ENCODE measurements at places on chromosomes 5 and 9.
A peak's percentile ranks its signal among the peaks of the same experiment; 100 is the strongest.

GRCh38 chr5:103357636-103358035 is 99.1 kb downstream of the MACIR start:
- no peak for DNase-seq

- DNase-seq = peak; percentile 68
These were observed at the start of gene GCNT4 for GRCh38 chr5:75052192-75053053. TSS of gene GCNT4 (minus strand) at chr5:75052558. CDS start at chr5:75030037, 22,521 bp downstream.

GRCh38 chr9:77426712-77427111 is 221.4 kb downstream of the GNA14 start:
- no peak for DNase-seq

GRCh38 chr9:37582548-37583157 is 6.5 kb upstream of the FBXO10 start:
- peak; percentile 67 for DNase-seq

DNA sequence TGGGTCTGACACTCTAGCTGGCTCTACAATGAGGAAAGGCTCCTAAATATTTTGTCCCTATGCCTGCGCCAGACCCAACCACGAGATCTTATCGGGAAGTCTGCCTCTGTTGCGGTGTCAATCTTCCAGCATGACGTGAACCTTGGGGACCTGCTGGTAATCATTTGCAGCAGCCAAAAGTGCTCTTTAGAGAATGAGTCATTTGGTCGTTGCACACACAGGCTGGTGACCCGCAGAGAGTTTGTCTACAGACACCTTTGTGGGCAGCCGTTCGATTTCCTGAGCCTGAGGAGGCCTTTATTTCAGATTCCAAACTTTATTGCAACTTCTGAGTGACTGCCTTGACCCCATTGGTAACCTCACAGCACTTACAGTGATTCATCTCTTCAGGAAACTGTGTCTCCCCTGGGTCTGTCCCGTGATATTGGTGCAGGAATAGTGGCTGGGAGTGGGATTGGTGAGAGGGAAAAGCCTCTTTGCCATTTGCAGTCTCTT is 326.1 kb downstream of the NSG2 start:
- no peak for DNase-seq

DNA sequence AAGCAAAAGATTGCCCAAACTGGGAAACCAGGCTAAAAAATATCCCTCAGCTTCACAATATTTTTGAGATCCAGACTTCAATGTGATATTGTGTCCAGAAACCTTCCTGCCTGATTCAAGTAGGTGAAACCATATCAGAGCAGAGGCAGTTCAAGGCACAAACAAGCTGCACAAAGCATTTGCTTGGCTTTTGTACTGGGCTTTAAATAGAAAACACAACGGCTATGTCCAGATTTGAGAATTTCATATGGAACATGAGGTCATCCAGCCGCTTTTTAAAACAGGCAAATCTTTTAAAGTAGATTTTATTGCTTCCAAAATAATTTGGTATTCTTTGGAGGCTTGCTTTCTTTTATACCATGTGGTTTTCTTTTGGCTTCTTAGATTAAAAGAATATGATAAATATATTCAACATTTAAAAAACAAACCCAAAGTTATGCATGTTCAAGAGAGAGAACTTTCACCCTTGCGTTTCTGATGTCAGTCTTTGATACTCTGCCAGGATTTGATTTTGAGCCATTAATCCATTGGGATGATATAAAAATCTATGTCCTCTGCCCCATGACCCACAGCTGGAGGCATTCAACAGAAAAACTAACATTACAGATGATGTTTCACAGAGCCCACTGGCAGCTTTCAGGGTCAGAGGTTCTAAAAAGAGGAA is 29.0 kb upstream of the CCDC112 start:
- DNase-seq = no peak

- DNase-seq = no peak
These were observed 7.1 kb downstream of the FBXW5 start for GRCh38 chr9:136937186-136938001.

DNA sequence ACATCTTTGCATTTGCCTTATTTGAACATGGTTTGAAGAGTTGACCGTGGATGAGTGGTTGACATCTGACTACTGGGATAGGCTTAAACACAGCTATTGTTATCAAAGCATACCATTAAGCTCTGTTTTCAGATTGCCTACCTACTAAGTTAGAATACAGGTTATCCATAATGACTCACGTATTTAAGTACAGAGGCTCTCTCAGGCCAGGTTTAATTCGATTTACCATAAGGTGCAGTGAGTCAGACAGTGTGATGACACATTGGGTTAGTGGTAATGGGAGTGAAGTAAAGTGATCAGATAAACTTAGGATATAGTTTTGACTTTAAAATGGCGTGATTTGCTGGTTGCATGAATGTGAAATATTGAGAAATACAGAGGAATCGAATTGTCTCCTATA is 732.0 kb upstream of the CTNND2 start:
- no peak for DNase-seq

DNA sequence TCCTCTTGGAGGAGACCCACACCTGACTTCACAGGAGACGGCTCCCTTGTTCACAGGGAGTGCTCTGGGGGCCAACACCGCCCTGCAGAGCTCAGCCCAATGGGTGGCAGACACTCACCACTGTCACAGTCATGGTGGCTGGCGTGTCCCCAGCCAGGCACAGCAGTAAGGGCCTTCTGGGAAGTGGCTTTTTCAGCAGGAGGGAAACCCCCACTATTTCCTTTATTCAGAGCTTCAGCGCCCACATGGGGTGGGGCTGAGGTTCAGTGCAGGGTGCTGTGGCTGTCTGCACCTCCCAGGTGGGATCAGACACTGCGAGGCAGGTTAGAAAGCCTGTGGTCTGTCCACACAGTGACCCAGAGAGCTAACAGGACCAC is 3.6 kb upstream of the SNAPC4 start:
- DNase-seq = peak; percentile 15

DNA sequence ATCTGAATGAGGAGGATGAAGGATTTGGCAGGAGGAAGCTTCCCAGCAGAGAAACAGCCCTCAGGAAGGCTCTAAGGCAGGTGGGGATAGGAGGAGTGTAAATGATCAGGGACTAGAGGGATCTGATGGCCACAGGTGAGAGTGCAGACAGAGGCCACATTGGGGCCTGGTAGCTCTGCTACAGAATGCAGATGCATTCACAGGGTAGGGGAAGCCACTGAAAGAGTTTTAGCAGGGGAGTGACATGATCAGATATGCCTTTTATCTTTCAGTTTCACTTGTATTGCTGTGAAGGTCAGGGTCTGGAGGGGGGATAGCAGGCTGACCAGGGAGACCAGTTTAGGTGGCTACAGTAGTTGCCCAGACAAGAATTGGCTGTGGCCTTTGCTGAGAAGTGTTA is 3.0 kb downstream of the TXNDC15 start:
- DNase-seq = peak; percentile 55

DNA sequence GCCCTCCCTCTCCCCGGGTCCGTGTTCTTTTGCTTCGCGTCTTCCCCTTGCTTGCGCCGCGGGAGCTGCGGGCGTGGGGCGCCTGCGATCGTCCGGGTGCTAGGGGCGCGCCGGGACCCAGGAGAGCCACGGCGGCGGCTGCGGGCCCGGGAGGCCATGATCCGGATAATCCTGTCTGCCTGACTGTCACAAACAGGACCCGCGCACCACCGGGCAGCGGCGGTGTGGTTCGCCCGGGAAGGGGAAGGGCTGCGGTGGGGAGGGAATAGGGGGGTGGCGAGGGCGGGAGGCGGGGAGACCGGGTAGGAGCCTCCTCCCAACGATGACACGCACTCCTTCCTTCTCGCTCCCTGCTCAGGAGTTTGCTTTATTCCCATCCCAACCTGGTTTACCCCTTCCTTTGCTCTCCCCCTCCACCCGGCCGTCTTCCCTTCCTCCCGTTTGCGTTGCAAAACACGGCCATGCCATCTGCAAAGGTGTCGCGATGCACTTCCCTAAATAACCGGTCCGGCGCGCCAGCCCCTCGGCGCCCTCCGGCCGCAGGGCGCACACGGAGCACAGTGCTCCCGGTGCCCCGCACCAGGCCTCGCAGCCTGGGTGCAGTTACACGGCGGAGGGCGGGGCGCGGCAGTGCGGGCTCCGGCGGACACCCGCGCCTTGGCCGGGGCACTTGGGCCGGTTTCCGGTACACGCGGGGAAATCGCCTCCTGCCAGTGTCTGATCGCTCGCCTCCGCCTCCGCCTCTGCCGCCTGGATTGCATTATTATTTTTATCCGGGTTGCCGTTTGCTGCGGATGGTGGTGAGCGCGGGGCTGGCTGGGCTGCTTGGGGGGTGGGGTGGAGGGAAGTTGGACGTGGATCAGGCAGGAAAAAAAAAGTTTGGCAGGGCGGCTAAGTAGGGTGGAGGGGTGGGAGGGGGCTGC is 1.5 kb downstream of the SMARCA2 start:
- DNase-seq = peak; percentile 77

GRCh38 chr5:150527038-150527437 is 19.1 kb downstream of the NDST1 start:
- DNase-seq = no peak

- DNase-seq = no peak
These were observed 25.8 kb downstream of the NSUN2 start for GRCh38 chr5:6606884-6607558.

DNA sequence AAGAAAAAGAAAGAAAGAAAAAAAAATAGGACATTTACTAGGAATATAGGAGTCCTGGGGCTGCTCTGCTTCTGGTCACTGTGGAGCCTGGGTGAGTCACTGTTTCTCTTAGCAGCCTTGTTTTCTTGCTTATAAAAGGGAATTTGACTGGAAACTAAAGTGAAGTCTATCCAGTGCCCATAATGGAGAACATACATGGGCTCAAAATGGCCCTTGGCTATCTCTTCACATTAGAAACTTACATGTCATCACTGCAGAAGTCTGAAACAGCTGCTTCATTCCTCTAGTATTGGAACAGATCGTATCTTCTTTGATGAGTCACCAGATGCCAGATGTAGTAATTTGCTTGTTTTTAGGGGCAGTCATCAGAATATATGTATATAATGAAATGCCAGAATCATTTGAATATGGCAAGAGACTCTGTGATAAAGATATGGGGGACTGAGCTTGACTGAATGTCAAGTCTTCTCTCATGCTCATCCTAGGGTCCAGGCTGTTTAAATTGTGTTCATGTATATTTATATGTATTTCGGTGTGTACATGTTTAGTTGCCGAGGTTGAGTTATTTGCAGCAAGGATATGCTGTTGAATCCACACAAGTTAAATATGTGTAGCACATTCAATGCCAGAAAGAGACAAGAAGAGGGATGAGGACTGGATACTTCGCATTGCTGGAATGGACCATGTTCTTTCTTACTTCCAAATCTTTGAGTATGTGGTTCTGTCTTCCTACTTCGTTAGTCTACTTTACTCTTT is 56.7 kb downstream of the SGCD start:
- DNase-seq = no peak

- no peak for DNase-seq
These were observed 225.1 kb downstream of the ARRDC3 start for GRCh38 chr5:91158011-91158410.

DNA sequence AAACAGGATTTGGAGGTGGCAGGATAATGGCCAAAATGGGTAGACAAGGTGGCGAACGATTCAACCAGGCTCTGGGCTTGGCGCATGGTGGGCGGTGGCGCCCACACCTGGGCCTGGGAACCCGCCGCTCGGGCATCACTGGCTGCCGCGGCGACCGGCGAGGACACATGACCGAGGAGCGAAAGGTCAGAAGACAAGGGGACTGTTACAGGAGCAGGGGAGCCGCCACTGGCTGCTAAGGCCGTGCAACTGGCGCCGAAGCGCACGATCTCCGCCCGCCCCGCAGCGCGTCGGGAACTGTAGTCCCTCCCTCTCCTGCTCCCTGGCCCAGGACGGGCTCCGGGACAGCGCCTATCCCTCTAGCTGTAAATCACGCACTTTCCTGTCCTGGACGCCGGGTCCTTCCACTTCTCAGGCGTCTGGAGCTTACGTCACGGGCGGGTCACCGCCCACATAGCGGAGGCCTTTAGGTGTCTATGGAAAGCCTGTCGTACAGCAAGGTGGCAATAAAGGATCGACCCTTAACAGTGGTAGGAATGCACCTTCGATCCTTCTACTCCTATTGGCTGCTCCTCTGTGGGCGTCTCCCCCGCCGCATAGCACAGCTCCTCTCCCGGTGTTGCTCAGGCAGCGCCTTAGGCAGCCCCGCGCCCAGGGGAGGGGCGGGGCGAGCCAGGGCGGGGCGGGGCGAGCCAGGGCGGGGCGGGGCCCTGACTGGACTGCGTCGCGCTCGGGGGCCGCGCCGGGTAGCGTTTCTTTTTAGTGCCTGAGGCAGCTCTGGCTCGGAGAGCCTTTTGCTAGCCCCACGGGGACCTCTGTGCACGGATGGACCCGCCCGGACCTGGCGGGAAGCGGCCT is at the start of gene ICE1:
Gene ICE1 (plus strand): TSS at position 717 of the 858 bp plus-strand sequence. CDS start 239 bp downstream, outside the sequence.
- DNase-seq = peak; percentile 95

- DNase-seq = no peak
These were observed 138.2 kb upstream of the MINAR2 start for GRCh38 chr5:129609710-129610109.

DNA sequence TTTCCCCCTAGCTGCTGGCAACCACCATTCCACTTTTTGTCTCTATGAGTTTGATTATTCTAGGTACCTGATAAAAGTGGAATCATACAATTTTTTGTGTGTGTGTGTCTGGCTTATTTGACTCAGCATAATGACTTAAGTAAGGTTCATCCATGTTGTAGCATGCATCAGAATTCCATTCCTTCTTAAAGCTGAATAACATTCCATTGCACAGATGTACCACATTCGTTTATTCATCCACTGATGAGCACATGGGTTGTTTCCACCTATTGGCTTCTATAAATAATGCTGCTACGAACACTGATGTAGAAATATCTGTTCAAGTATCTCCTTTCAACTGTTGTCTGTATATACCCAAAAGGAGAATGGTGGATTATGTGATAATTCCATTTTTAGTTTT is 33.7 kb downstream of the AP3B1 start:
- DNase-seq = no peak

DNA sequence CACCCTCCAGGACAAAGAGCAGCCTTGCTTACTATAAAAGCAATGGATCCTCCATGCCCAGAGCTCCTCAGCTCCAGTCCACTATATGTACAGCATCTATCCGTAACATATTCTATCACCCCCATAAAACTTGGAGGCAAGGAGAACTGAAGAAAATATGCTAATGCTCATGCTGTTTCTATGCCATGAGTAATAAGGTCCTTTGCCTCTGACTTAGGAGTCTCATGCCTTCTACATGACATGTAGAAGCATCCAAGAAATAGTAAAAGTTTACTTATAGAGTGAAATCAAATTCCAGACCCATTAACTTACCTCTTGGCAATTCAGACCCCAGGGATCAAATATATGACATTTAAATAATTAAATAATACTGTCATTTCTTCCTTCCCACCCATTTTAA is 33.7 kb downstream of the SSBP2 start:
- no peak for DNase-seq

DNA sequence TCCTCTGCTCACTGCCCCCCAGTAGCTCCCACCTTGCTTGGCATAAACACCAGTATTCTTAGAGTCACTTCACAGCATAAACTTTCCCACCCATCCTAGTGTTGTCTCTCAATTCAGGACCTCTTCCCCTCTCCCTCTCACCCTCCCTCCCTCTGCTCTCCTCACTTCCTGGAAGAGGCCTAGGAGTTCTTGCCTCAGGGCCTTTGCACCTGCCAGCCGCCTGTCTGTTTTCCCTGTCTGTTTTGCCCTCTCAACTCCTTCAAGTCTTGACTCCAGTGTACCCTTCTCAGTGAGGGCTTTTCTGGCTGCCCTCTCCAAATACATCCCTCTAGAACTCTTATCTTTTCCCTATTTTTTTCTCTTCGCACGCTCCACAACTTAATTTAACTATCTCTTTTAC is 86.2 kb downstream of the ENTREP1 start:
- no peak for DNase-seq
